ENCODE measurements at places on chromosomes 11 and 22. TPM values are rescaled to one million over a fixed set of nuclear protein-coding genes. Genes with fewer than 3 reads are reported as not detected.

DNA sequence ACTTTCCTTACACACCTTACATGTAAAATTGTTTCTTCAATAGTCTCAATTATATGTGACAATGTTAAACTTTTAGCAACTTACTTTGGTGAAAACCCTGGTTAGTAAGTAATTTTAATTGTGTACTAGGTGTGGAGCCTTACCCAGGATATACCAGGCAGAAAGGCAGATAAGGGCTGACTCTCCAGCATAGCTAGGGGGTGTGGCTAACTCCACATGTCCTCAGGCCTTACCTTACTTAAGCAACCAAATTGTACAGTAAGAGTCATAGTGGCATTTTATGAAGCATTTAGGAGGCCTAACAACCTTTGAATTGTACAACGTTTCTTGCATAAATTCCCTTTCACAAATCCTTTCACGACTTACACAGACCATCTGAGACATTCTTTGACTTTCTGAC lies 118.2 kb upstream of the OR9Q1 start:
- no peak overlapping the region for H3K4me3 ChIP-seq
- H3K27ac ChIP-seq: no peak overlapping the region
- no peaks in the 10 kb centered on the region for H3K27me3 ChIP-seq
- H3K36me3 ChIP-seq: no peaks in the 10 kb centered on the region
- DNase-seq: no peak

DNA sequence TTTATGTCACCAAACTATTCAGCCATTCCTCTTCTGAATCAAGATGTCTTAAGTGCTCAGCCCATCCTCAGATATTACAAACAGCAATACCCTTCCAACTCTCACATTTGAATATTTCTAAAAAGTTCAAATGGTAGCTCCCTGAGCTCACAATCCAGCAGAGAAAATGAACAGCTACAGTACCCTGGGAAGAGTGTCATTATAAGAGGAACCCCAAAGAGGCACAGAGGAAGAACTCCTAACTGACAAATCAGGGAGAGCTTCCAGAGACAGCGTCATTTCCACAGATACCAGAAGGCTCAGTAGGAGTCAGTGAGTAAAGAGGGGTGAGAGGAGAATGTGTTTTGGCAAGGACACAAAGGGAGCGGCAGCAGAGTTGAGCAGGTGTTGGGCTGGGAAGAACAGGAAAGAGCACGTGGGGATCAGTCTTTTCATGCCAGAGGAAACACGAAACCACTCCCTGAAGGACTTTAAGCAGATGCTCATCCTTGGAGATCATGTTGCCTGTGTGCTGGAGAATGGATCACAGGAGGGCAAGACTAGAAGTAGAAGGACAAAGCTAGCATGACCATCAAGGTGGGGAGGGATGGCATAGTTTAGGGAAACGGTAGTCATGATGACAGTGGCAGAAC lies 4.3 kb downstream of the CLTCL1 start:
- H3K27ac ChIP-seq: no peak overlapping the region
- H3K4me3 ChIP-seq: no peak overlapping the region
- DNase-seq: no peak
- peaks cover 21% of the 10 kb centered on the region for H3K4me1 ChIP-seq
- H3K27me3 ChIP-seq: peaks cover 37% of the 10 kb centered on the region

The FOLR1 gene
- total RNA-seq: not detected

DNA sequence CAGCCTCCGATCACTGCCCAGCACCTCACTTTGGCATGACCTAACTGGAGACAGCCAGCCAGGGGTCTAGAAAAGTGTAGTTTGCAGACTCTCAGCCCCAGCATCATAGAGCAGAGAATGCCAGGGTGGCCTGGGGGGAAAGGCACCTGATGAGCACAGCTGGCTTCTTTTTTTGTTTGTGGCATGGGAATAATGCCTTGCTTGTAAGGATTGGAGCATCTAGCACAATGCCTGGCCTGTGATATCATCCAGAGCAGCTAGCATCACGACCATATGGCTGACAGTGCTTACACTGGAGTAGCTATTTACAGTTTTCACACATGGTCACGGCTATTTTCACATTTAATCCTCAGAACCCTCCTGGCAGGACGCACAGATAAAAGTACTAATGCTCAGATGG lies 594.8 kb upstream of the B3GAT1 start:
- H3K27me3 ChIP-seq: no peaks in the 10 kb centered on the region
- no peak overlapping the region for H3K27ac ChIP-seq
- no peak overlapping the region for H3K4me3 ChIP-seq

GRCh38 chr22:47043835-47044721 lies 281.6 kb downstream of the TBC1D22A start:
- no peaks in the 10 kb centered on the region for H3K36me3 ChIP-seq
- peaks cover 16% of the 10 kb centered on the region for H3K4me1 ChIP-seq
- no peaks in the 10 kb centered on the region for H3K27me3 ChIP-seq
- H3K4me3 ChIP-seq: no peak overlapping the region
- DNase-seq: no peak
- H3K27ac ChIP-seq: no peak overlapping the region

The WBP2NL gene
- 2.0 TPM for total RNA-seq

The OR2AG1 gene
- total RNA-seq: not detected

DNA sequence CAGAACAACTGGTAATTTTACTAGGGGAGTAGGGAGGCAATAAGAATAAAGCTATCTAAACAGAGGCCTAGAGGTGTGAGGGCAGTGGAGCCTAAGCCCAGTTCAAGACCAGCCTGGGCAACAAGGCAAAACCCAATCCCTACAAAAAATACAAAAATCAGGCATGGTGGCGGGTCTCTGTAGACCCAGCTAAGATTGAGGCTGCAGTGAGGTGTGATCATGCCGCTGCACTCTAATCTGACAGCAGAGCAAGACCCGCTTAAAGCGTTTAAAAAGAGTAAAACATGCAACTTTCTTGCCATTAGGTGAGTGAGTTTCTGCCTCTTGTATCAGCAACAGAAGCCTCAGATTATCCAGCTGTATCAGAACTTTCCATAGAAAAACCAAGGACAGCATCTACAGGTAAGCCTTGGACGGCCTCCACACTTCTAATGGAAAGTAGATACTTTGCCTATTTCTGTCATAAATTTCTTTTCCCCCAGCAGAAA lies 12.1 kb downstream of the TAF1D start:
- peaks cover 34% of the 10 kb centered on the region for H3K4me1 ChIP-seq
- H3K36me3 ChIP-seq: peaks cover 75% of the 10 kb centered on the region
- H3K27ac ChIP-seq: peak overlapping the region; percentile 21
- H3K4me3 ChIP-seq: no peak overlapping the region

The MIAT gene
- total RNA-seq: 186 TPM

GRCh38 chr22:40043081-40043480 lies 48.3 kb downstream of the FAM83F start:
- peaks cover 4% of the 10 kb centered on the region for H3K36me3 ChIP-seq
- H3K4me1 ChIP-seq: peaks cover 24% of the 10 kb centered on the region
- H3K4me3 ChIP-seq: peak overlapping the region; percentile 15
- H3K27me3 ChIP-seq: peaks cover 15% of the 10 kb centered on the region
- peak; percentile 13 for DNase-seq

The GNB1L gene
- total RNA-seq: 7.4 TPM

The PLEKHB1 gene
- 8.6 TPM for total RNA-seq

DNA sequence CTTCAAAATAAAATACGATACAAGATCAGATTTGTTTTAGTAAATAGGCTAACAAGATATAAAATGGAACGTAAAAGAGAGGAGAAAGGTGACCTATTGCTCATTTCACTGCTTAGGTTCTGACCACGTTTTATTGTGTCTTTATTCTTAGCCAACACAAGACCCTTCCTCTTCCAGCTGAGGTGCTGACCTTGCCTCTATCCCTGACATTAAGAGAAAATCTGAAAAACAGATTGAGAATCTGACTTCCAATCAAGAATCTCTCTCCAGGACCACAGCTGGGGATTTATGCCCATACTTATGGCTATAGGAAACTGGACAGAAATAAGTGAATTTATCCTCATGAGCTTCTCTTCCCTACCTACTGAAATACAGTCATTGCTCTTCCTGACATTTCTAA lies at the start of gene OR10A5:
Gene OR10A5 (plus strand): TSS at position 301 of the 400 bp plus-strand sequence. CDS start 0 bp downstream, at position 301.
- no peaks in the 10 kb centered on the region for H3K36me3 ChIP-seq
- H3K4me1 ChIP-seq: peaks cover 7% of the 10 kb centered on the region
- no peak for DNase-seq
- no peak within 1 kb of the TSS for H3K27ac ChIP-seq

GRCh38 chr11:69353696-69354544 lies 60.0 kb downstream of the MYEOV start:
- H3K4me3 ChIP-seq: no peak overlapping the region
- peaks cover 5% of the 10 kb centered on the region for H3K27me3 ChIP-seq
- no peaks in the 10 kb centered on the region for H3K36me3 ChIP-seq
- no peak overlapping the region for H3K27ac ChIP-seq

The ACCSL gene
- not detected for total RNA-seq

The FGF4 gene
- not detected for total RNA-seq

DNA sequence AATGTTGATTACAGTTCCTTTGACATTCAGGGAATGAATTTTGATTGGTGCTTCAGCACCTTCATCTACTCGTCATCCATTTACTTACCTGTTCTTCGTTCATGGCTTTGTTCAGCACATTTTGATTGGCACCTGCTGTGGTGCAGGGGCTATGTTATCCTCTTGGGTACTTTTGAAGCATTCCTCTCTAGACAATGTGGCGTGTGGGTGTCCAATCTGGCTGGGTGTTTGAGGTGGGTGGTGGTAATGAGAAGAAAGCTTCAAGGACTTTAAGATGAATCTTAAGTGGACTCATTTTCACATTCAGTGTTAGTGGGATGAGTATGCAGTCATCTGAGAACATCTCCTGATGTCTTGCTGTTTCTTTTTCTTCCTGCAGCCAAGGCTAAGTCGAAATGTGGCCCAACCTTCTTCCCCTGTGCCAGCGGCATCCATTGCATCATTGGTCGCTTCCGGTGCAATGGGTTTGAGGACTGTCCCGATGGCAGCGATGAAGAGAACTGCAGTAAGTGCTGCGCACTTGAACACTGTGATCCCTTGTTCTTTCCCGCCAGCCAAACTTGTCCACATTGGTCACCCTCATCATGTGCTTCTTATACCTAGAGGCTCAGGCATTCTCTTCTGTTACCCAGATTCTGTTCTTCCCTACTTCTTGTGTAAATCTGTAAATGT lies 137.5 kb downstream of the LDLRAD3 start:
- H3K27me3 ChIP-seq: peaks cover 3% of the 10 kb centered on the region
- no peak for DNase-seq
- H3K27ac ChIP-seq: no peak overlapping the region
- no peaks in the 10 kb centered on the region for H3K36me3 ChIP-seq
- H3K4me1 ChIP-seq: no peaks in the 10 kb centered on the region

DNA sequence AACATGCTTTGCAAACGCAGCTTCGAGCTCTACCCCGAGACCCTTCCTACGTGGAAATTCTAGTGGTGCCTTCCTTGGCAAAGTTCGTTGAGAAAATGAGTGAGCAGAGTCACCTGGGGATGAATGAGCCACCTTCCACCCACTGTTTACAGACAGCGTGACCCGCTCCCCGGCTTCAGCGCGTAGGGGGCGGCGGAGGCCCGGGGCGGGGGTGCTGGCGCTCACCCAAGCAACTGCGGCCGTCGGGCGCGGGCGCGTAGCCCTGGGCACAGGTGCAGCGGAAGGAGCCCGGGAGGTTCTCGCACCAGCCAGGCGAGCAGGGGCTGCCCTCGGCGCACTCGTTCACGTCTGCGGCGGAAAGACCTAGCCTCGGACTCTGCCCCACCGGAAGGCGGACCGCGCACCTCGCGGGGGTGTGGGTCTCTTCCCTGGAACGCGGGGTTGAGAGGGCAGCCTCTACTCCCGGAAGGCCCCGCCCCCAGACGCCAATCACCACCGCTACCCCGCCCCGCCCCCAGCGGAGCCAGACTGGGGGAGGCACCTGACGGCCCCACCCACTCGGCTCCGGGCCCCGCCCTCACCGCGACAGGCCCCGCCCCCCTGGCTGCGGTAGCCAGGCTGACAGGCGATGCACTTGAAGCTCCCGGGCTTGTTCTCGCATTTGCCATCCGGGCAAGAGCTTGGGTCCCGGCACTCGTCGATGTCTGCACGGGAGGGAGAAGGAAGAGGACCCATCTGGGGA lies 11.8 kb downstream of the LTBP3 start:
- no peaks in the 10 kb centered on the region for H3K27me3 ChIP-seq
- DNase-seq: peak; percentile 98
- peak overlapping the region; percentile 82 for H3K27ac ChIP-seq
- peaks cover 30% of the 10 kb centered on the region for H3K36me3 ChIP-seq

The FBLN1 gene
- not detected for total RNA-seq

- no peak overlapping the region for H3K27ac ChIP-seq
- H3K36me3 ChIP-seq: no peaks in the 10 kb centered on the region
- H3K4me1 ChIP-seq: peaks cover 9% of the 10 kb centered on the region
- DNase-seq: no peak
- no peak overlapping the region for H3K4me3 ChIP-seq
- peaks cover 49% of the 10 kb centered on the region for H3K27me3 ChIP-seq
Measured at GRCh38 chr11:134066943-134067885, 1.7 kb upstream of the JAM3 start.

GRCh38 chr11:95499516-95500135 lies 268.6 kb upstream of the SESN3 start:
- no peak overlapping the region for H3K27ac ChIP-seq
- H3K4me1 ChIP-seq: no peaks in the 10 kb centered on the region
- H3K27me3 ChIP-seq: no peaks in the 10 kb centered on the region
- no peak for DNase-seq
- no peak overlapping the region for H3K4me3 ChIP-seq

The STX3 gene
- total RNA-seq: 92.3 TPM

The RIMBP3C gene
- 0.33 TPM for total RNA-seq

The SMTN gene
- 41.4 TPM for total RNA-seq

DNA sequence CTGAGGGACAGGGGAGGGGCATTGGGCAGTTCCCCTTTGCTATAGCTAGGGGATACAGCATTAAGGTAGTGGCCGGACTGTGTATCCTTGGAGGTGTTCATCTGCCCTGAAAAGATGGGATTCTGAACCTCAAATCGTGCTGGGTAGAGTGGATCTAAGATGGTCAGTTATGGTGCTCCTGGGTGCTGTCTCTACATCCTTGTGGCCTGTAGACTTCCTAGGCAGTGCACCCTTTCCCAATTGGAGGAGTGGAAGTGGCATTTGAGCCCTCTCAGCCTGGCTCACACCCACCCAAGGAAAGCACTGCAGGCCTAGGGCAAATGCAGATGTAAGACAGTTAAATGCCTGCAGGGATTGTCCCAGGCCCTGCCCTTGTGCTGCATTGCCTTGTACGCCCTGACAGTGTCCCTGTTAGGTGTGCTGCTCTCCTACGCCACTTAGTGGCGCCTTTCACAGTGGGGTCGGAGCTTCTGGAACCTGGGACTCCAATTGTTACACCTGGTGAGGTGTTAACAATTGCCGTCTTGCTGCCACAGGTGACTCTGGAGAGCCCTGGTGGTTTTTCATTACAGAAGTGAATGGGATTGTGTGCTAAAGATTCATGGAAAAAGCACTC lies 35.0 kb downstream of the PPFIBP2 start:
- no peak overlapping the region for H3K27ac ChIP-seq
- no peaks in the 10 kb centered on the region for H3K27me3 ChIP-seq
- no peak overlapping the region for H3K4me3 ChIP-seq
- DNase-seq: peak; percentile 49
- peaks cover 3% of the 10 kb centered on the region for H3K36me3 ChIP-seq
- H3K4me1 ChIP-seq: peaks cover 5% of the 10 kb centered on the region

The MYO18B gene
- 2.0 TPM for total RNA-seq

GRCh38 chr11:113488931-113489351 lies 13.7 kb upstream of the DRD2 start:
- no peak overlapping the region for H3K4me3 ChIP-seq
- no peaks in the 10 kb centered on the region for H3K36me3 ChIP-seq
- H3K27ac ChIP-seq: no peak overlapping the region
- DNase-seq: no peak
- H3K27me3 ChIP-seq: peaks cover 10% of the 10 kb centered on the region
- H3K4me1 ChIP-seq: no peaks in the 10 kb centered on the region

- H3K36me3 ChIP-seq: no peaks in the 10 kb centered on the region
- DNase-seq: peak; percentile 24
- peaks cover 6% of the 10 kb centered on the region for H3K4me1 ChIP-seq
- H3K27ac ChIP-seq: no peak within 1 kb of the TSS
Measured at GRCh38 chr11:93330446-93330984, at the start of gene DEUP1. Gene DEUP1 (plus strand): TSS chr11:93330742. CDS start chr11:93332260, 1,518 bp downstream.
